HCT116 (cell line): ENCODE measurements at places on chromosomes 6 and 20.

DNA sequence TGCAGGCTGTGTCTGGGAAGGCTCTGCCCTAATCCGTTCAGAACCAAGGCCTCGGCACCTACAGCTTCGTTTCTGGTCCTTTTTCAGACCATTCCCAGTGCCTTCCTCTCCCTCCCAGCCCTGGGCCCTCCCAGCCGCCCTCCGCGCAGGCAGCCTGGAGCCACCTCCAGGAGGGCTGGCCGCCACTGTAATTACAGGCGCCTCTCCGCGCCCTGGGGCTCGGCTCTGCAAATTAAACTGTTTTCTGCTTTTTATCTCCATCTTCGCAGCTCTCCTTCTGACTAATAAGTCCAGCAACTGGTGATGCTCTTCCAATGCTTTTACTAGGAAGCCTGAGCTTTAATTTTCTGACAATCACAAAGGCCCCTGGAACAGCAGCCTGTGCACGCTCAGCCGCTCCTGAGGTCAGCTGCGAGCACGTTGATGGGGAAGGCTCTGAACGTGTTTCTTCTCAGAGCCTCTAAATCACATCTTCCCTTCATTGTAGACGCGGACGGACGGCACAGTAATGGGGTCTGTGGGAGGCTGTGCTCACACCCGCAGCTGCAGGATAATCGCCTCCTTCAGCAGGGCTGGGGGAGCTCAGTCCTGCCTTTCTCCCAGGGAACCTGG is 194.6 kb downstream of the DLL1 start:
- no peak for DNase-seq

GRCh38 chr6:119350202-119350951 is 816 bp upstream of the MAN1A1 start:
- peak; percentile 48 for DNase-seq

DNA sequence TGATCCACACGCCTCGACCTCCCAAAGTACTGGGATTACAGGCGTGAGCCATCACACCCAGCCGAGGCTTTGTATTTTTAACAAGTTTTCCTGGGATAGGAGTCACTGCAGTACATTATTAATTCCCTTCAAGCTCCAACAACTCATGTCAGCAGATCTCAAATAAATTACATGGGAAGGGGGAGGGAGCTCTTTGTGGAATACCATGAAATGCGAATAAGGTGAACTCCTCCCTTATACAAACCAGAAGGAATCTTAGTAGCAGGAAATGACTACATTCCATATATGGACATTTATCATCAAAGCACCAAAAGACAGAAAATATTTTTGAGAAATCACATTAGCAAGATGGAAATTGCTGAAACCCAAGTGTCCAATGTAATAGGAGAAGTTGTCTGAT is 2.9 kb downstream of the GSS start:
- DNase-seq: no peak

GRCh38 chr6:73143551-73143950 is 81.7 kb downstream of the KHDC1L start:
- no peak for DNase-seq

DNA sequence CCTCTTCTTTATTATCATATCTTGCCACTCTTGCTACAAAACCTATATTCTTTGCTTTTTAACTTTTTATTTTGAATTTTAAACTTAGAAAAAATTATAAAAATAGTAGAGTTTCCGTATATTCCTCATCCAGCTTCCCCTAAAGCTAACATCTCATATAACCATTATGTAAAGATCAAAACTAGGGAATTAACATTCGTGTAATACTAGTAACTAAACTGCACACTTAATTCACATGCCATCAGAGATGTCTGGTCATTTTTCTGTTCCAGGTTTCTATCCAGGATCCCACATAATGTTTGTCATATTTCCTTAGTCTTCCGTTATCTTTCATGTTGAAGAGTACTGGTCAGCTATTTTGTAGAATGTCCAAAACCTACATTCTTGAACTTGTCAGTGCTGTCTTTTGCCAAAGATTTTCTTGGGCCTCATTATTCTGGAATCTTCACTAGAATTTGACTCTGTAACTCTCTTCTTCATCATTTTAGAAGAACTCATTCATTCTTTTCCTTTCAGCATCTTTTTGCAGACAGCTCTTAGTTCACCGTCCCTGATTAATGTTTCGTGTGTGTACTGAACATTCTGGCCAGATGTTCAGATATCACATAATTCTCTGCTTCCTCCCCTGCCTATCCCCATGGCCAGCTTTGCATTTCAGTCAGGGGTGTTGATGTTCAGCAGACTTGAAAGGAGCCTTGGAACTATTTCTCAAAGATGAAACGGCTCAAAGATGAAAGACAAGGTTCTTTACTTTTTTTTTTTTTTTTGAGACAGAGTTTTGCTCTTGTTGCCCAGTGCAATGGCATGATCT is 9.4 kb downstream of the CTNNBL1 start:
- no peak for DNase-seq

DNA sequence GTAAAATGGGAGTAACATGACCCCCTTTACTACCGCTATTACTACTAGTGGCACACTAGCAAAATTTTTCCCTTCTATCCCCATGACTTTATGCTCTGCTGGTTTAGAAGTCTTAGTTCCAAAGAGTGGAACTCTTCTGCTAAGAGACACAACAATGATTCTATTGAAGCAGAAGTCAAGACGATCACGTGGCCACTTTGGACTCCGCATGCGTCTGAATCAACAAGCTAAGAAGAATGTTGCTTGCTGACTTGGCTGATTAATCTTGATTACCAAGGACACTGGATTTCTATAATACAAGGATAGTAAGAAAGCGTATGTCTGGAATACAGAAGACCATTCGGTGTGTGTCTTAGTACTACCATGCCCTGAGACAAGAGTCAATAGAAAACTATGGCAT is 244.7 kb upstream of the BTBD3 start:
- no peak for DNase-seq

GRCh38 chr20:22506827-22507226 is 77.5 kb downstream of the FOXA2 start:
- DNase-seq: no peak

DNA sequence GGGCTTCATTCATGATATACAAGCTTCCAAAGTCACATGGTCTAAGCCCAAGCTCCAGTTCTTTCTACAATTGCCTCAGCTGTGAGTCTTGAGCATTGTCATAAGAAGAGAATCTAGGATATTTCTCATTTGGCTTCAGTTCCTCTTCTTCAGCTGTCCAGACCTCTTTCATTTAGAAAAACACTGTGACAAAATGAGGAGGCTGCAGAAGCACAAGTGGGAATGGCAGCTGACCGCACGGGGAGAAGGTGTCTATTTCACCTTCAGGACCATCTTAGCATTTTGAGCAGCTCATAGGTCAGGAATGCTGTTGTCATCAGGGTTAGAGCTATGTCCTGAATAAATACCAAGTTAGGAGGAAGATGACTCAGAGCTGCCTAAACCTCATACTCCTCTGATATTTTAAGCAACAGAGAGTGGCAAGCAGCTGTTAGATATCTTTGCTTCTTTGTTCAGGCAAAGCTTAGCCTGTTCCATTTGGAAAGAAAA is 390.1 kb upstream of the CITED2 start:
- DNase-seq: peak; percentile 83

DNA sequence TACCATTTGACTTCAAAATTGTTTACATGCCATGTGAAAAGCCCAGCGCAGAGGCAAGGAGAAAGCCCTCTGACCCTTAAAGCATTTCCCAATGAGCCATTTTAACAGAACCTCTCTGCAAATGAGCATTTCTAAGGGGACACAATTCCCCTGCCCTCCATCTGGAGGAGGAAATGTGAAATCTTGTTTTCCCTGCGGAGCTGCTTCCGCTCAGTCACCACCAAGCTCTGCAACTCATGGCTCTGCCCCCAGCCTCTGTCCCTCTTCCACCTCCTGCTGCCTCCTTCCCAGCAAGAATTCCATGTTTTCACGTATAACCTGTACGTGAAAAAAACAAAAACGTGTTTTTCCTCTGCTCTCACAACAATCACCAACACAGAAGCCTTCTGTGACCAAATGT is 12.3 kb downstream of the RIN2 start:
- DNase-seq: no peak

DNA sequence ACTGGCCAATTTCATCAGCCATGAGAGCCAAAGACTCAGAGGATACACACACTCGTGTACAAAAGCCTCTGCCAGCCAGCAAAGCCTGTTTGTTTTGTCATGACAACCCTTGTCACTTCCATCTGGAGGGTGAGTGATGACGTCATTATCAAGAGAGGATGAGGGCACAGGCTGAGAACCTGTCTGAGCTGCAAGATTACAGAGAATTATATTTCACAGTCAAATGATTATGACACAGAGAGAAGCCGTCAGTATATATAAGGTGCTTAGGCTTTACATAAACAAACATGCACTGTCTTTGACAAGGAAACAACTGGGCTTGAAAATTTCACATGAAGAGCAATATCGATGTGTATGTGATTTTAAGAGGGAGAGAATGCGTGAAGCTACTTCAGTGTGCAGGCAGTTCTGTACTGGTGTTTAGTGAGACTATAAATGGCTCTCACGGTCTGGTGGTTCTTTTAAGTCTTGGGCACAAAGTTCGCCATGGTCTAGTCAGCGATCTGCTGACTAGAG is 36.5 kb upstream of the BCLAF1 start:
- no peak for DNase-seq

- no peak for DNase-seq
These were observed 108.2 kb downstream of the THBS2 start for GRCh38 chr6:169145496-169145895.

DNA sequence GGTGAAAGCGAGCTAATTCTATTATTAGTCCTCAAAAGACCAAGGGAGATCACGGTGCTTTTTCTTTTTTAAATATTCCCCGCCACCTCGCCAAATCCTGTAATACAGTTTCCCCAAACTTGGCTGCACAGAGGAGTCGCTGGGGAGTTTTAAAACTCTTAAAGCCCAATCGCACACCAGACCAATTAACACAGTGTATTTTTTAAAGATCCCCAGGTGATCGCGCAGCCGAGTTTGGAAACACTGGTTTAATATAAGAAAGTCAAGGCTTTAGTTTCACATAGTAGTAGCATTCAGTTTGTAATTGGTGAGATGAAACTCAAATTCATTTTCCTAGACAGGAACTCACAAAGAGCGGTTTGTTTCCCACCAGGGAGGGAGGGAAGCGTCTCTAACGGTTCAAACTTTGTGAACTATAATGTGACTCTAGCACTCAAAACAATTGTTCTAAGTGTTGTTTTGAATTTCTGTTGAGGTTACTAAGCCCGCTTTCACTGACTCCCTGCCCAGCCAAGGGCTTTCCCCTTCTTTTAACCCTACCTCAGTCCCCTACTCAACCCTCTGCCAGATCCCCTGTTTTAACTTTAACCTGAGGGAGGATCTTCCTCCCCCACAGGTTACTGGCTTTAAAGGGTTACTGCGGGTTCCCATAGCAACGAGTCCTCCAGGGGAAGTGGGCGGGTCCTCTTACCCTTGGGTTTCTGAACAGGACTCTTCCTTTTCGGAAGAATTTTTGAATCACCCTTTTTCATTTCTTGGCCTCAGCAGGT is 25.7 kb upstream of the BTBD3 start:
- peak; percentile 66 for DNase-seq

GRCh38 chr6:143878272-143878760 is 14.0 kb downstream of the ZC2HC1B start:
- DNase-seq: no peak

- DNase-seq: no peak
These were observed 471.3 kb downstream of the C6orf118 start for GRCh38 chr6:164838068-164838615.

DNA sequence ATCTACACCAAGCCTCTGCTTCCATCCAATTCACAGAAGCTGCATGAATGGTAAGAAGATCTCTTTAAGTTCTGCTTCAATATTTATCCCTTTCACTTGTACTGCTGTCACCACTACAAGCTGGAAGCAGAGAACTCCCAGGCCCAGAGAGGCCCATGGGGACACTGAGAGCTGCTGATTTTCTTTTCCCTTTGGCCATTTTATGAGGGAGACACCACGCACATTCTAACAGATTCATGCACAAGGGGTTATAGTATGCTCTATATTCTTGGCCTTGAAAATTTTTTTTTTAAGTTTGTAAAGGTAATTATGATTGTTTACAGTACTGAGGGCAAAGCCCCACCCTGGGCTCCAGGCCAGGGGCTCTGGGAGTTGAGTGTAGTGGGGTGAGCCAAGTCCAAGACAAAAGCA is 88.4 kb downstream of the MYB start:
- DNase-seq: no peak

DNA sequence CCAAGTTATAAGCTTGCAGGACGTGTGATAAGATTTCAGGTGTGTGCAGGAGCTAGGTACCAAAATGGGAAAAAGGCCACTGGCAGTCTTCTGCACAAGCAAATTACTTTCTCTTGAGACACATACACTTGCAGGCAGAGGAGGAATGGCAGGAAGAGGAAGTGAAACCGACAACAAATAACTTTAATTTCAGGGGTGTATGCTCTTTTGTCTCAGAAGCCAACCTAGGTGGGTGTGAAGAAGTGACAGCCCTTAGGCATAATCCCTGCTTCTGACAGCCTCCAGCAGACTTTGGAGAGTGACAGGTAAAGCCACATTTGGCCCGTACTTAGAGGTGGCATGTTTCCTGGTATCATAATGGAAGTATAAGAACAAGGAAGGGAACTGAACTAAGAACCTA is 118.8 kb upstream of the TRAF3IP2 start:
- no peak for DNase-seq

DNA sequence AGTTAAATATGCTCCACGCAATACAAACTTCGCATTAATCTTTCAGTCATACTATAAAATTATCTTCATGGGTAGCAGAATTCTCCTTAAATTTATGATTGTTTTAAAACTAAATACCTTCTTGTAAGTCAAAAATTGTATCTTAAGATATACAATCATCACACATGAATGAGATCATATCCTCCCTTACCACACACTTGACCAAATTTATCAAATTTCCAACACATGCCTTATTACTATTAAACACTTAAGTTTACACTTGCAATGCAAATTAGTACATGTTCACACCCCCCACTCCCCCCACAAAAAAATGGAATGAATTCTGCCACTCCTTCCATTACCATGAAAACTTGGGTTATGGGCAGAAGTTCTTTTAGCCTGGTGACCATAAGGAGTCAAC is 13.8 kb downstream of the RANBP9 start:
- no peak for DNase-seq
